Type B pancreatic cell (in vitro differentiated cells): ENCODE measurements at places on chromosomes 16 and 17. TPM values are rescaled to one million over a fixed set of nuclear protein-coding genes. Genes with fewer than 3 reads are reported as not detected.

DNA sequence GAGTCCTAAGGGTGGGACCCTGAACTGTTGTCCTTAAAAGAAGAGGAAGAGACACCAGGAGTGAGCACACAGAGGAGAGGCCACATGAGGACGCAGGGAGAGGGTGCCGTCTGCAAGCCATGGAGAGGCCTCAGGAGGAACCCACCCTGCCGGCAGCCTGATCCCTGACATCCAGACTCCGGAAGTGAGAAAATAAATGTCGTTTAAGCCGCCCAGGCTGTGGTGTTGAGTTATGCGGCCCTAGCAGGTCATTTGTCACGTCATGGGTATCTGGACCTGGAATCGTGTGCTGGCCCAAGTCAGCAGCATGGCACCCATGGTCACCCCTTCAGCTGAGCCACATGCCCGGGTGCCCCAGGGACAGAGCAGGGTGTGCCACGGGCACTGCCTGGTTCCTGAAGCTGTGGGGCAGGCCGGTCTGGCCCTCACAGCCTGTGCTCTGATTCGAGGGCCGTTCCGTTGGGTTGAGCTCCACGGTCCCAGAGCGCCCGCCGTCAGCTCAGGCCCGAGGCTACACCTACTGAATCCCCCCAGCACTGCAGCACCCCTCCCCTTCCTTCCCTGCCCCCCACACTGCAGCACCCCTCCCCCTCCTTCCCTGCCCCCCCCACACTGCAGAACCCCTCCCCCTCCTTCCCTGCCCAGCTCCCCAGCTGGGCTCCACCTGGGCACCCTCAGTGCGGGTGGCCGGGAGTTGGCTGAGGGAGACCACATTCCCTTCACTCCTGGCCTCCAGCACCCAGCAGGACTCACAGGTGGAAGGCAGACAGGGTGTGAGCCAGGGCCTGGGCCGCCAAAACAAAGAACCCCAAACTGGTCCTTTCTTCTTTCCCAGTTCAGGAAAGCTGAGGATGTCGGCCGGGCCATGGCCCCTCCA is 2.7 kb upstream of the CCDC57 start:
- no peak overlapping the region for H3K4me3 ChIP-seq
- peak overlapping the region; percentile 39 for H3K27ac ChIP-seq
- no peak for DNase-seq
- no peaks in the 10 kb centered on the region for H3K36me3 ChIP-seq
- no peaks in the 10 kb centered on the region for H3K27me3 ChIP-seq
- no peaks in the 10 kb centered on the region for H3K4me1 ChIP-seq

DNA sequence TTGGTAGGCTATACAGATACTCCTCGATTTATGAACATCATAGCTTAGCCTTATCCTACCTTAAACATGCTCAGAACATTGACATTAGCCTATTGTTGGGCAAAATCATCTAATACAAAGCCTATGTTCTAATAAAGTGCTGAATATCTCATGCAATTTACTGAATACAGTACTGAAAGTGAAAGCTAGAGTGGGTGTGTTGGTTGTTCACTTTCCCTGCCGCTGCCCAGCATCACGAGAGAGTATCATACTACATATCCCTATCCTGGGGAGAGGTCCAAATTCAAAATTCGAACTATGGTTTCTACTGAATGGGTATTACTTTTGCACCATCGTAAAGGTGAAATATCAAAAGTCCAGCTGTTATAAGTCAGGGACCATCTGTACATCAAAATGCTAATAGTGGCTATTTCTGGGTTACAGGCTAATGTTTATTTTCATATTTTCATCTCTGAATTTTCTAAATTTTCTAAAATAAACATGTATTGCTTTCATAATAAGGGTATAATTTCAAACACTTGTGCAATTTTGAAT is 54.5 kb downstream of the NACA2 start:
- DNase-seq, result no peak
- no peak overlapping the region for H3K4me3 ChIP-seq
- peaks cover 8% of the 10 kb centered on the region for H3K27me3 ChIP-seq

GRCh38 chr17:81665205-81666091 is 957 bp downstream of the OXLD1 start:
- H3K27me3 ChIP-seq, result no peaks in the 10 kb centered on the region
- H3K27ac ChIP-seq, result peak overlapping the region; percentile 86
- peaks cover 17% of the 10 kb centered on the region for H3K4me1 ChIP-seq
- H3K36me3 ChIP-seq, result peaks cover 3% of the 10 kb centered on the region
- no peak for DNase-seq

UTS2R gene
- 0.21 and 0.97 TPM in 2 replicates for total RNA-seq

DNA sequence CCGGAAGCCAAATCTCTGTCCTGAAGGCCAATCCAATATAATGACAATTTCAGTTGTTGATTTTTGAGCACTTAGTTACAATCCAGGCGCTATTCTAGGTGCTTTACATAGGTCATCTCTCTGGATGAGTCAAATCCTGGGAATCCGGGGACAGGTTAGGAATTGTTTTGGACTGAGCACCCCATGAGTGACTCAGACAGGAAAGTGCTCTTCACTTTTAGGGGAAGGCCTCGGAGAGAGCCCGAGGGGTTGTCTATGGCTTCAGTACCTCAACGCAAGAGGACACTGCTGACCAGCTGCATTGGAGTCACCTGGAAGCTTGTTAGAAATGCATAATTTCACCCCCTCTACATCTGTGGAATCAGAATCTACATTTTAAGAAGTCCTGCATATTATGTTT is 108.8 kb downstream of the IRX5 start:
- H3K4me1 ChIP-seq, result peaks cover 31% of the 10 kb centered on the region
- no peak overlapping the region for H3K4me3 ChIP-seq
- H3K27me3 ChIP-seq, result peaks cover 46% of the 10 kb centered on the region
- H3K27ac ChIP-seq, result no peak overlapping the region
- H3K36me3 ChIP-seq, result no peaks in the 10 kb centered on the region

DUS2 gene
- 21.7 and 24.1 TPM in 2 replicates for total RNA-seq

- no peaks in the 10 kb centered on the region for H3K36me3 ChIP-seq
- H3K4me3 ChIP-seq, result no peak overlapping the region
- H3K27me3 ChIP-seq, result peaks cover 3% of the 10 kb centered on the region
- DNase-seq, result no peak
Measured at GRCh38 chr16:82675300-82675699, 48.5 kb downstream of the CDH13 start.

DNA sequence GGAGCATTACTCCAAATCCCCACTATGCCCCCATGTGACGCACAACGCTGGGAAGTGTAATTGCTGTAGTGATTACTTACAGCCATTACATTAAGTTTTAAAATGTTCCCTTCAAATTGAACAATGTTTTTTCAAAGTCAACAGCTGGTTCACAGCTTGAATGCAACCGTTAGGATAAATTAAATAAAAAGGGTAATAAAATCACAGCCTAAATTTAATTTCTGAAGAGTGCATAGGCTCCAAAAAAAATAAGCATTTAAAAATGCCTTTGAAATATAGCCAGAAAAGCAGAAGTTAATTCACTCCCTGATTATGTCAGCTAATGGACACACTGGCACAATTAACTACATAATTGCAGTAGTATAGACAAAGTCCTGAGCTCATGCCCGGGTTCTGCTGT is 50.5 kb upstream of the KDM8 start:
- no peak overlapping the region for H3K4me3 ChIP-seq
- no peak overlapping the region for H3K27ac ChIP-seq

DNA sequence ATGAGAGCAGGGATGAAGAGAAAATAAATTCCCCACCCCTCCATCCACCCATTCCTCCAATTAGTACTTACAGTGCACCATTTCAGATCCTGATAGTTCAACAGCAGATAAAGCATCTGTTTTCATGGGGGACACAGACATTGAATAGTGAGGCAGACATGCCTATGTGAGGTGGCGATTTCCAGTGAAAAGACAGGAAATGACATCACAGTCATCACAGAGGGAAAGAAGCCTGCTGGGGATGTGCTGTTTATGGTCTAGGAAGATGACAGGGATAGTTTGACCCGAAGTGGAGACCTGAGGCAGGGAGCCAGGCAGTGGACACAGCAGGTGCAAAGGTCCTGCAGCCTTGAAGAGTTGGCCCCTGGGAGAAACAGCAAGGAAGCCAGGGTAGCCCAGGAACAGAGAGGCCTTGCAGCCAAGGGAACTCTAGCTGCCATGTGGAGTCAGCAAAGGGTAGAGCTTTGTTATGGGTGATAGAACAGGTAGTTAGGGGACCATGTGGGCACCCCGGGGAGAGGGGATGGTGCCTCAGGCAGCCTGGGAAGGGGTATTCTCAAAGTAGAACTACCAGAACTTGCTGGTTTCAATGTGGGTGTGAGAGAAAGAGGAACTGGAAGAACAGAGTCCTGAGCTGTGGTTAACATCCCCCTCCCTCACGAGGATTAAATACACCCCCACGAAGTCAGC is 256.6 kb downstream of the CPPED1 start:
- no peak overlapping the region for H3K27ac ChIP-seq
- no peaks in the 10 kb centered on the region for H3K27me3 ChIP-seq
- H3K36me3 ChIP-seq, result no peaks in the 10 kb centered on the region

RARA gene
- total RNA-seq, result 23.8 and 34.3 TPM in 2 replicates

GAS2L2 gene
- 0.22 TPM in 1 of 2 replicates, not detected in the other for total RNA-seq

DNAI2 gene
- total RNA-seq, result 0.21 and 0.87 TPM in 2 replicates

- no peaks in the 10 kb centered on the region for H3K27me3 ChIP-seq
- H3K27ac ChIP-seq, result no peak overlapping the region
- H3K36me3 ChIP-seq, result no peaks in the 10 kb centered on the region
- H3K4me1 ChIP-seq, result peaks cover 14% of the 10 kb centered on the region
- no peak overlapping the region for H3K4me3 ChIP-seq
Measured at GRCh38 chr17:74798239-74798707, 22.1 kb upstream of the NAT9 start.
